ENCODE measurements at places on chromosomes 4 and X.
A peak's percentile ranks its signal among the peaks of the same experiment; 100 is the strongest.

GRCh38 chr4:153409412-153409811 is 56.7 kb upstream of the TMEM131L start:
- DNase-seq: no peak

- DNase-seq: no peak
Measured at GRCh38 chrX:24025741-24026403, 1.1 kb downstream of the KLHL15 start.

DNA sequence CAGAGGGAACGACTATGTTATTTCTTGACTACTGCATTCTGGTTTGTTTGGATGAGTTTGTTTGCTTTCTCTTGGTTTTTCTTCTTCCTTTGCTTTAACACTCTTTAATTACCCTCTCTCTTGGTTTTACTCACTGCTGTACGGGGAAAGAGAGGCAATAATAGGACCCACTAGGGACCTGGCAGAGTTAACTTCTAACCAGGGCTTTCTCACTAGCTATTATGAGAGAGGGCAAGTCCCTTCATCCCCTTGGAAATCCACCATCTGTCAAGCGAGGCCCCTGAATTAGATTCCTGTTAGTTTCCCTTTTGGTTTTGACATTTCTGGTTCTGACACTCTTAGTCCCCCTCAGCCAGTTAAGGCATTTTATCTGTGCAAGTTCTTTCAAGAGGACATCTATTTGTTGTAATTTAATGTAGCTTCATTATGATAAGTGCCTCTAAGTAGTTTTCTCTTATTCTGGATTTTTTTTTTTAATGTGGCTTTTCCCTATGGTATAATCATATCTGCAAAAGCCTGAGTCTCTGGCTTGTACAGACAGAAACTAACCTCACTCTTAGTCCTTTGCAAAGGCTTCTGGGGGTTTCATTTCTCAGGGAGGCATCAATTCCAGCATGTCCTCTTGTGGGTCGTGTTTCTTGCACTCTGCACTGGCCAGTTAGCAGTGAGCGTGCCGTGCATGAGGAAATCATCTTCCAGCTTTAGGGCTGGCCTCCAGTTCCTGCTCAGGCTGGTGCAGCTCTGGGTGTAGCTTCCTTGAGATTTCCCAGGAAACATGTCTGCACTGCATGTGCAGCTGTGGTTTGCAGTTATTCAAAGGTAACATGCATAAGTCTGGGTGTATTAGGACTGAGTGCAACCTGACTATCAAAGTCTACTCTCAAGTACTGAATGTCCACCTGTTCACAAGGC is 221.3 kb downstream of the STIM2 start:
- no peak for DNase-seq

DNA sequence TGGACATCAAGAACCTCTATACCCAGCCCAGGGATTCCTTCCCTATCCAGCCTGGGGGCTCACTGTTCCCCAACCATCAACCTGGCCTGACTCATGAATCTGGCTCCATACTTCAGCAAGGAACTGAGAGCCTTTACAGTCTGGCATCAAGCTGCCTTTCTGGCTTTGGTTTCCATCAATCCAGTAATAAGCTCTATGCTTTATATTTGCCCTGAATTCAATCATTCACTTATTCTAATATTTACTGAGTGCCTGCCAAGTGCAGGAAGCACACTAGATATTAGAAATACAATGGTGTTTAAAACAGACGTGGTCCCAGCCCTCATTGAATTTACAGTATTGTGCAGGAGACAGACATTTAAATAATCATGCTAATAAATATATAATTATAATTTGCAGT is 114.8 kb upstream of the PLAC1 start:
- no peak for DNase-seq

GRCh38 chrX:18855919-18856644 is 127.8 kb downstream of the PHKA2 start:
- DNase-seq: peak; percentile 76

DNA sequence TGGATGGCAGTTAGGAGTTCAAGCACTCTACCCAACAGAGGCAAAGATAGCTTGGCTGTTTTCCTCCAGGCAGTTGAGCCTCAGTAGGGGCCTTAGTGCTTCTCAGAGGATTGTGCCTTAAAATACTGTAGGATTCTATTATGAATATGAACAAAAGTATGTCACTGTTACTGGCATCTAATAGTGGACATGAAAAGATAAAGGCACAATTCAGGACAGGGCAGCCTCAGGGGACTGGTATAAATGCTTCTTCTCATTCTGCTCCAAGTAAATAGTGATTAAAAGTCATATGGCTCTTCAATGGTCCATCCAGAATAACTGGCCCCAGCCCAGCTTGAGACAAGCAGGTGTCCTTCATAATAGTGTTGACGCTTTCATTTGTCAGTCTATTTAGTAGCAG is 17.7 kb downstream of the COL4A6 start:
- DNase-seq: no peak

GRCh38 chr4:77174426-77174825 is 17.4 kb downstream of the CCNG2 start:
- DNase-seq: no peak

DNA sequence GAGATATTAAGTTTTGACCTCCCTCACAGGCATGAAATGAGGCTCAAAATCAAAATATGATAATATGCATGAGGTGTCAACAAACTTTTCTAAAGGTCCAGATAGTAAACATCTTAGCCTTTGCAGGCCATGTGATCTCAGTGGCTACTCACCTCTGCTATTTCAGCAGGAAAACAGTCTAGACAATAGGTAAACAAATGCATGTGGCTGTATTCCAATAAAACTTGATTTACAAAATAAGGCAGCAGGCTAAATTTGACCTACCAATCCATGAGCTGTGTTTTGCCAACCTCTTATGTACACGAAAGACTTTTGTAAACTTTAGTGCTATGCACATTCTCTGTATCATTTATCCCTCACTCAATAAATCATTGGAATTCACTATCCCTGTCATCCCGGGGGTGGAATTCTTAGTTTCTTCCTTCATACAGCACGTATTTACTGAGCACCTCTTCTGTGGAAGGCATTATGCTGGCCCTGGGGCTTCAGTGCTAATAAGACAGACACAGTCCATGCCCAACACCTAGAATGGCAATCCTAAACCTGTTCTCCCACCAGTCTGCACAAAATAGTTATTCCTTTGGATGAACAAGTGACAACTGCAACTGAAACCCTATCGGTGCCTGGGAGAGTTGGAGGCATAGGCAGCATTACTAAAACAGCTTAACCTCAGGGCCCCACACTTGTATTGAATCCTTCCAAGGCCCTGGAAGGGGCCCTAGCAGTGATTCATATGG is 19.9 kb downstream of the MAGEB17 start:
- no peak for DNase-seq

- peak; percentile 7 for DNase-seq
Measured at GRCh38 chr4:69849969-69850368, 10.0 kb downstream of the SULT1E1 start.

- no peak for DNase-seq
Measured at GRCh38 chr4:137768196-137768595, 235.9 kb upstream of the PCDH18 start.

DNA sequence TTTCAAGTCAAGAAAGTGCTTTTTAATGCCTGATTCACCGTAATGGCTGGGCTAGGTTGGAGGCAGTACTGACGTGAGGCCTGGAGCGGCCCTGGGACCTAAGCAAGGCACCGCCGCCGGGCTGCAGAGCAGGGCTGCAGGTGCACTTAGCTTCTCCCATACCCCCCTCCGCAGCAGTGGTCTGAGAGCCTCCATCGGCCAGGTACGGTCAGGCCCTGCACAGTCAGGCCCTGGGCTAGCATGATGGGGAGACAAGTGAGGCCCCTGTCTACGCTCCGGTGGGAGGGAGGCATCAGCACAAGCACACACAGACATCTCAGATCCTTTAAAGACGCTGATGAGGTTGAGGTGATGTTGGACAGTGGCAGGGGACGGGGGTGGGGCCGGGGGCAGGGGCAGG is 4.7 kb downstream of the MAEA start:
- DNase-seq: no peak

Measured in GM13977 (cell line).